ENCODE measurements at places on chromosomes 7 and 10.

DNA sequence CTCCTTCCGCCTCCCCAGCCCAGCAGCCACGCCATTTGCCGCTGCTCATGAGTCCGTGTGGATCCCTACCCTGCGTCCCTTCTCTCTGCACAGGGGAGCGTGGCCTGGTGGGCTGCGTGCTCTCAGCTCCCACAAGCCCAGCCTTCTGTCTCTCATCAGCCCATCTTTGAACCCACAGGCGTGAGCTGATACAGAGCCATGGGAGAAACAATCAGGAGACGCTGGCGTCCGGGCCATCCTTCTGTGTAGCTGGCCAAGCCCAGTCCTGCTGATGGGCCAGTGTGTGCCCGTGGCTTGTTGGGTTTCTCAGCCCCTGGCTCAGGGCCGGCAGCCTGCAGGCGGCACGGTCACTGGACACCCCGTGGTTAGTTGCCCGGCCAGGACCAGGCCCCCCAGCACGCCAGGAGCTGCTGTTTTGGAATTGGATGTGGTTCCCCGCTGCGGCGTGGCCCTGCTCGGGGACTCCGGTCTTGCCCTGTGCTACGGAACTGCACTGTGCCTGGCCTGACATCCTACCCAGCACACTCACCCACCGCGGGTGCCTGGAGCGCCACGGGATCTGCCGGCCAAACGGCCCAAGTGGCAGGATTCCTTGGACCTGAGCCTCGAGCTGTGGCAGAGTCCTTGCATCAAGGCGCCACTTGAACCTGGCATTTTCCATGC lies 88.9 kb downstream of the ELFN1 start:
- DNase-seq: no peak

GRCh38 chr7:82676777-82677463 lies 233.3 kb upstream of the CACNA2D1 start:
- no peak for DNase-seq

DNA sequence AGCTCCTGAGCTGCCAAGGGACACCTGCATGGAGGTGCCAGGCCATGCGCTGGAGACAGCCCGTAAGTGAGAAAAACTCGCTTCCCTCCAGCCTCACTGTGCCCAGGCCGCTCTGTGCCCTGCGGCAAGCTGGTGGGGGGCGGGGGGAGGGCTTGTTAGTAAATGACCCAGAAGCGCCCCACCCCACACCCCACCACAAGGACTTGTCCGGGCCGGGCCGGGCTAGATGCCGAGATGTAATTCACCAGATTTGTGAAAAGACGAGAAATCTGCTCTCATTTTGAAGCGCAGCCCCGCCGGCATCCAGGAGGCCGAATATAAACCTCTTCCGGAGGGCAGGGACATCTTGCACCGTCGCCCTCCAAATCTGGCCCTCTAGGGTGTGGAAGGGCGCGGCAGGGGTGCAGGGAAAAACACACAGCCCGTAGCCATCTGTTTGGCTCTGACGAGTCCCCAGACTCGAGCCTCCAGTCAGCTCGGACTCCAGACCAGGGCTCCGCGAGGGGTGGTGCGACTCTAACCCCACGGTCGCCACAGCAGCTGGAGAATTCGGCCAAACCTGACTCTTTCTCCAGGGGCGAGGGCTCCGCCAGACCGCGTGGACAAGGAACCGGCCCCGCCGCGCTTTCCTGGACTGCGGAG lies 14.8 kb downstream of the TLX1 start:
- no peak for DNase-seq

GRCh38 chr10:124332426-124332825 lies 86.3 kb downstream of the OAT start:
- no peak for DNase-seq

DNA sequence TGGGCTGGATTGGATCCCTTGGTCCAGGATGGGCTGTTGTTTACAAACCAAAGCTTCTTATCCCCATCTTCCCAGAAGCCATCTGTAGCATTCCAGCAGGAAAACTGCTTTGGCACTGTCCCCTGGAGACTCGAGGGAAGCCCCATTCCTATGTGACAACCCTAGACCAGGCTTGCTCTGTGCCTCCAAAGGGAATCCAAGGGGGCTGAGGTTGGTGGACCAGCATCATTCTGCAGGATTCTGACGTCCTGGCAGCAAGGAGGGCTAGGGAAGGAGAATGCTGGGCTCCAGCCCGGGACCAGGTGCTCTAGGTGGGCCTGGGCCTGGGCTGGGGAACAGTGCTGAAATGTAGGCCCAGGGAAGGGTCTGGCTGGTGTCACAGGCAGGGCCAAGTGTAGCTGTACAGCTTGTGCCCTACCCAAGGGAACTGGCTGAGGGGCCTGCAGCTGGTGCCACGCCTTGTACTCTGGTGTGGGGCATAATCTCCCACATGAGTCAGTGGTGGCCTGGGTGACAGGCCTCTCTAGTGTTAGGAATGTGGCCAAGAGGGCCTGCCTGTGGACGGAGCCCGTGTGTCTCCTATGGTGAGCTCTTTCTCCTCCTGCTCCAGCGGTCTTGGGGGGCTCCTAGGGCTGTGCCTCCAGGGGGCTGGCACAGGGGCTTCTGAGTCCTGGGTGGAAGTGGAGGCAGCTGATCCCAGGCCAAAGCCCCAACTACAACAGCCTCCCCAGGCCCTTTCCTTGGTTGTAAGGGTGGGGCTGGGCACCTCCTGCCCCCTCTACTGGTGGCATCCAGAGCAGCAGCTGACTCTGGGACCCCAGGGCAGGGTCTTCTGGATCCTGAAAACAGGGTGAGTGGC lies 25.2 kb downstream of the TRIM8 start:
- DNase-seq: peak; percentile 35

Measured in fibroblast of lung (primary cell).